K562 (cell line): ENCODE measurements at places on chromosomes 16 and 17. TPM values are rescaled to one million over a fixed set of nuclear protein-coding genes. Genes with fewer than 3 reads are reported as not detected.

Gene NAA38
- total RNA-seq, result 54.7 and 61.2 TPM in 2 replicates

DNA sequence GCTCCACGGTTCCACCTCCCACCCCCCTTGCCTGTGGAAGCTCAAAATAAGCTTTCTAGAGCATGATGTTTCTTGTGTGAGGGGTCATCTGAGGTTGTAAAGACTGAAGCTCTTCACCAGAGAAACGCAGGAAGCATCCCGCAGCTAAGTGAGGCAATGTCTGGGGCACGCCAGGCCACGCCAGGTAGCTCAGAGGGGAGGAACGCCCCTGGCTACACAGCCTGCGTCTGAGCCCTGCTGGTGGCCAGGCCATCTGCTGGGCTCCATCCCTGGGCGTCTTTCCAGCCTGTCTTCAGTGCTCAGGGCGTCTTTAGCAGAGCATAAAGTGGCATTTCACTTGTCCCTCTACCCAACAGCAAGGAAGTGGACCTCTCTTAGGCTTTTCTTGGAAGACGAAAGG, 15.2 kb downstream of the SOCS3 start:
- no peaks in the 10 kb centered on the region; the same call in 1 of the 3 replicates for H3K4me1 ChIP-seq
- H3K27ac ChIP-seq, result no peak overlapping the region
- no peaks in the 10 kb centered on the region for H3K36me3 ChIP-seq
- no peak overlapping the region for H3K4me3 ChIP-seq

DNA sequence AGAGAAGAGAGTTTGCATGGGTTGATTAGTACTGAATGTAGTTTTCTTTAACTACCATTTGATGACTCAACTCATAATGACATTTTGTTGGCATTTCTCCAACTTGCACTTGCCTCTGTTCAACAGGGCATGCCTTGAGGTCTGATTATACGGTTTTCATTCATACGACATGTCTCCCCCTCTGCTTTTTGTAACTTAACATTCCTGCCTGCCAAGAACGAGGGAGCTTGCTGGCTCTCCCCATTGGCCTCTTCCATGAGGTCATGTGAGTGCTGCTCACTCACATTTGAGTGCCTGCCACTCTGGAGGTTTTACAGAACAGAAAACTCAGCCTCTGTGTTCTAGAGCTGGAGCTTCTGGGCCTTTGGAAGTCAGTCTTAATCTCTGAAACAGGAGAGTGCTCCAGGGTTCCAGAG, 19.7 kb downstream of the MAP2K6 start:
- H3K27me3 ChIP-seq, result no peaks in the 10 kb centered on the region
- H3K27ac ChIP-seq, result no peak overlapping the region
- no peak for DNase-seq
- H3K4me1 ChIP-seq, result no peaks in the 10 kb centered on the region
- H3K4me3 ChIP-seq, result no peak overlapping the region

Gene TCAP
- 1.1 and 1.4 TPM in 2 replicates for total RNA-seq

Gene CCT6B
- 0.36 and 0.51 TPM in 2 replicates for total RNA-seq

Gene GPR142
- not detected in 2 replicates for total RNA-seq

DNA sequence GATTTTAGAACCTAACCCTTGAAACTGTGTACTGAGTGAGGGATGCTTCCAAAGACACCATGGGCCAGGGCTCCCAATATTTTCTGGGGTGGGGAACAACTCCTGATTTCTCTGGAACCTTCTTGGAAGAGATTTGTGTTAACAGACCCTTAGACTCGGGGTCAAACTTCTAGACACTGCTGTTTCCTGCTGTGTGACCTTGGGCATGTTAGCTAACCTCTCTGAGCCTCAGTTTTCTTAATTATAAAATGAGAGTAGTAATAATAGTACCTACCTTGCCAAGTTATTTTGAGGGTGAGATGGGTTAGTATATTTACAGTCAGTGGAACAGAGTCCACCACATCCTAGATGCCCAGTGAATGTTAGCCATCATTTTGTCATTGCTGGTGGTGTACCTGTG, 18.8 kb downstream of the POLR3E start:
- H3K36me3 ChIP-seq, result peaks cover 94% of the 10 kb centered on the region; the same call in 2 of the 3 replicates
- H3K4me1 ChIP-seq, result peaks cover 3% of the 10 kb centered on the region; the same call in 2 of the 3 replicates
- no peak for DNase-seq
- no peaks in the 10 kb centered on the region for H3K27me3 ChIP-seq
- no peak overlapping the region for H3K4me3 ChIP-seq
- H3K27ac ChIP-seq, result no peak overlapping the region

- no peaks in the 10 kb centered on the region for H3K4me1 ChIP-seq
- no peak overlapping the region for H3K27ac ChIP-seq
- H3K36me3 ChIP-seq, result no peaks in the 10 kb centered on the region
- peaks cover 23% of the 10 kb centered on the region for H3K27me3 ChIP-seq
- no peak overlapping the region for H3K4me3 ChIP-seq
Measured at GRCh38 chr16:51133688-51134087, 17.4 kb downstream of the SALL1 start.

- H3K27ac ChIP-seq, result no peak overlapping the region
- no peaks in the 10 kb centered on the region for H3K27me3 ChIP-seq
- no peaks in the 10 kb centered on the region for H3K4me1 ChIP-seq
- DNase-seq, result no peak
- no peak overlapping the region for H3K4me3 ChIP-seq
Measured at GRCh38 chr17:15456496-15456895, 10.9 kb downstream of the CDRT4 start.

Gene CA4
- 0.13 and 0.18 TPM in 2 replicates for total RNA-seq

Gene MAP2K3
- 14.8 and 16.1 TPM in 2 replicates for total RNA-seq

- H3K4me3 ChIP-seq, result no peak overlapping the region
- H3K36me3 ChIP-seq, result peaks cover 5% of the 10 kb centered on the region; the same call in 1 of the 3 replicates
- no peak overlapping the region for H3K27ac ChIP-seq
Measured at GRCh38 chr17:76140661-76141211, 309 bp downstream of the FOXJ1 start.

DNA sequence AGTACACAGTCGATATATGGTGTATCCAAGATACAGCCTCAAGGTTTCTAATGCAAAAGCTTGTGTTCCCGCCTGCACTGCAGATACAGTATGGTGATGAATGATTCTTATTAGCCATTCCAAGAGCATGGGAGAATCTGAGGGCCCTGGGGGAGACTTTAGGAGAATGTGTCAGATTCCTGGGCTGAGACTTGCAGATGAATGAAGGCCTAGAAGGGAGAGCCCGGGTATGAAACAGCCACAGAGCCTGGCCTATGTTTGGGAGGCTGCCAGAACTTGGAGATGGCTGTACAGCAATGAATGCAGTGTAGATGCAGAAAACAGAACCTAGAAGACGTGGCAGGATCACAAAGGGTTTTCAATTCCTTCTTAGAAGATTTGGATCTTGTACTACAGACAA, 510.7 kb downstream of the HAPSTR1 start:
- no peak for DNase-seq
- peaks cover 4% of the 10 kb centered on the region; the same call in 1 of the 2 replicates for H3K4me1 ChIP-seq
- no peak overlapping the region for H3K4me3 ChIP-seq
- no peaks in the 10 kb centered on the region for H3K36me3 ChIP-seq

DNA sequence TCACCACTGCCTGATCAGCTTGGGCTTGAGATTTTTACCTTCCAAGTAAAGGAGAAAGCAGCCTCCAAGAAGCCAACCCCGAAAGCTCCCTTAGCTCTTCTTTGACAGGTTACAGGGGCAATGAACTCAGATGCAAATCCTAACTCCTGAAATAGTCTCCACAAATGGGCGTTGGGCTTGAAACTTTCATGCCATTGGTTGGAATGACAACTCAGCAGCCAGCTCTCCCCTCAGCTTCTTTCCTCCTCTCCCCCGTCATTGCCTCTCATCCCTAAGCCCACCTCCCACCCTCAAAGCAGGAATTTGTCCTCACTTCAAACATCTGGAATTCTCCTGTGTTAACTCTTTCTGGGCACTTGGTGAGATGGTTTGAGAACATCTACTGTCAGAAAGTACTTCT, at the start of gene TAT:
Gene TAT, minus strand, starts transcription at position 122 of the 400 bp plus-strand sequence. CDS start 677 bp downstream, outside the sequence.
- H3K27ac ChIP-seq, result no peak within 1 kb of the TSS
- H3K36me3 ChIP-seq, result no peaks in the 10 kb centered on the region
- DNase-seq, result no peak
- peaks cover 32% of the 10 kb centered on the region for H3K27me3 ChIP-seq

- peak overlapping the region; percentile 97 for H3K4me3 ChIP-seq
- H3K27ac ChIP-seq, result peak overlapping the region; percentile 58
- H3K27me3 ChIP-seq, result no peaks in the 10 kb centered on the region
- peaks cover 43% of the 10 kb centered on the region for H3K4me1 ChIP-seq
Measured at GRCh38 chr16:1614456-1615102, 2.4 kb downstream of the CRAMP1 start.

Gene CTRB2
- 5.1 and 7.3 TPM in 2 replicates for total RNA-seq

Gene FADS6
- total RNA-seq, result not detected in 2 replicates

GRCh38 chr16:67766291-67766690, 40.1 kb downstream of the RANBP10 start:
- 0 out of 2 replicates have a peak, but pooled peaks cover 4% of the 10 kb centered on the region for H3K4me1 ChIP-seq
- H3K27me3 ChIP-seq, result no peaks in the 10 kb centered on the region
- no peak overlapping the region for H3K4me3 ChIP-seq
- no peak for DNase-seq
- H3K36me3 ChIP-seq, result peaks cover 28% of the 10 kb centered on the region; the same call in 2 of the 3 replicates

GRCh38 chr17:68458260-68459036, 1.2 kb upstream of the WIPI1 start:
- H3K4me1 ChIP-seq, result peaks cover 13% of the 10 kb centered on the region
- no peaks in the 10 kb centered on the region for H3K36me3 ChIP-seq
- no peak for DNase-seq
- H3K27me3 ChIP-seq, result no peaks in the 10 kb centered on the region
- H3K27ac ChIP-seq, result peak overlapping the region; percentile 34; the same call in 2 of the 3 replicates

Gene DCTN5
- total RNA-seq, result 78.2 and 81.1 TPM in 2 replicates

- H3K4me1 ChIP-seq, result no peaks in the 10 kb centered on the region
- no peak overlapping the region for H3K27ac ChIP-seq
- H3K4me3 ChIP-seq, result no peak overlapping the region
- no peaks in the 10 kb centered on the region for H3K27me3 ChIP-seq
- DNase-seq, result no peak
- H3K36me3 ChIP-seq, result no peaks in the 10 kb centered on the region
Measured at GRCh38 chr16:35533683-35534082, 2074.3 kb downstream of the TP53TG3F start.

Gene HOXB5
- total RNA-seq, result 2.4 and 2.6 TPM in 2 replicates

Gene SLC7A5
- 187 and 220 TPM in 2 replicates for total RNA-seq

Gene MMP28
- total RNA-seq, result not detected in 2 replicates

Gene ZG16B
- 0.35 and 0.40 TPM in 2 replicates for total RNA-seq

- peaks cover 25% of the 10 kb centered on the region for H3K27me3 ChIP-seq
- H3K4me1 ChIP-seq, result no peaks in the 10 kb centered on the region
- DNase-seq, result peak; percentile 93
- H3K36me3 ChIP-seq, result no peaks in the 10 kb centered on the region
- H3K4me3 ChIP-seq, result peak overlapping the region; percentile 41
- H3K27ac ChIP-seq, result no peak overlapping the region
Measured at GRCh38 chr17:77247048-77247541, 106.3 kb downstream of the SEC14L1 start.

Gene TBC1D26
- total RNA-seq, result not detected in 2 replicates

Gene CRHR1
- not detected in 2 replicates for total RNA-seq

Gene CCL16
- not detected in 2 replicates for total RNA-seq

DNA sequence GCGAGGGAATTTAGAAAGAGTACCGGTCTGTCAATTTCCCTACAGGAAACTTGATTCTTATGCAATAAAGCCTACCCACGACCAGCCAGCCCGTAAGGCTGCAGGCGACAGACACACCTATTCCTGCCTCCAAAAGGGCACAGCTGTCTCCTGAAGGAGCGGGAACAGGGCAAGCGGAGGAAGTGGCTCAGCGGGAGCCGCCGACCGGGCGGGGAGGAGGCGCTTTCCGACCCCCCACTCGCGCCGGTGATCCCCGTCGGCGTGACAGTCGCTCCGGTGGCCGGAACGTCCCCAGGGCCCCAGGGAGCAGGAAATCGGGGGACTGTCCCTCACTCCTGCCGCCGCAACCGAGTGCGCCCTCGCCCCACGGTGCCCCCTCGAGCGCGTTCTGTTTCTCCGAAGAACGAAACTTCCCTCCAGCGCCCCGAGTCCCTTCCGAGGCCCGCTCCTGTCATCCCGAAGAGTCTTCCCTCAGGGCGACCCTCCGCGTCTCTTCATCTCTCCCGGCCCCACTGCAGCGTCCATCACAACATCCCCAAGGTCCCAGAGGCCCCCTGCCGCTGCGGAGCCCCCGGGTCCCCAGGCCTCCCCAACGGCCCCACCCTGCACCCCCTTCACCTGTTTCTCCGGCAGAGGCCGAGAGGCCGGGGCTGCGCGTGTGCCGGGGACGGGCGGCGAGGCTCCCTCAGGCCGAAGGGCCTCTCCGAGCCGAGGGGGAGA, 421 bp downstream of the STAT3 start:
- H3K4me1 ChIP-seq, result peaks cover 14% of the 10 kb centered on the region
- peak; percentile 42 for DNase-seq
- no peaks in the 10 kb centered on the region for H3K27me3 ChIP-seq
- H3K36me3 ChIP-seq, result peaks cover 15% of the 10 kb centered on the region; the same call in 1 of the 3 replicates

Gene DOC2B
- total RNA-seq, result 0.02 TPM in 1 of 2 replicates, not detected in the other

DNA sequence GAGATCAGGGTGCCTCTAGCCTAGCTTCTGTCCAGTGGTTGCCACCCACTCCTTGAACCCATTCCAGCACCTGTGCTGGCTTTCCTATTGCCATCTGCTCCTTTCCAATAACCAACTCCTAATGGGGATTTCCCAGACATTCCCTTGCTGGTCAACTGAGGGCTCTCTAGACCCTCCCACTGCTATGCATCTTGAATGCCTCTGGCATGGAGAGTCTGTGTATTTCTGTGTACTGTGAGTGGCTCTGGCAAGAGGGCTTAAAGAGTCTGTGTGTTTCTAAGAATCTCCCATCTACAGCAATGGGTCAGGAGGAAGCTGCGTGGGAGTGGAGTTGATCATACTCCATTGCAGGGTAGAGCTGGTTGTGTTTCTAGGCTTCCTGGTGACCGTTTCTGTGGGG, 11.0 kb upstream of the EPN3 start:
- H3K4me3 ChIP-seq, result no peak overlapping the region
- no peak overlapping the region for H3K27ac ChIP-seq
- H3K27me3 ChIP-seq, result peaks cover 56% of the 10 kb centered on the region
- H3K4me1 ChIP-seq, result no peaks in the 10 kb centered on the region
- H3K36me3 ChIP-seq, result no peaks in the 10 kb centered on the region

DNA sequence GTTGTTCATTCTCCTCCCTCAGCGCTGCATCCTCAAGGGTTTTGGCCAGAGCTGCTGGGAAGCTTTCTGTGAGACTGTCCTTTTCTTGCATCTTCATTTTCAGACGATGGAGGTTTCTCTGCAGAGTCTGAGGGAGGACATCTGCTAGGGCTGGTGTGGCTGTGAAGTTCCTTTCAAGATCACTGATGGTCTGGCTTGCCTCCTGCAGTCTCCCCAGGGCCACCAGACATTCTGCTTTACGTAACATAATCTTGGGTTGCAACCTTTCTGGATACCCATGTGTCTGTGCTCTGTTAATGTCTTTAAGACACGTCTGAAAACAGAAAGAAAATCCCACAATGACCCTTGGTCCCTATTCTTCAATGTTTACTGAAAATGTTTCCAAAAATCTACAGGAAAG, 29.0 kb downstream of the SMYD4 start:
- no peaks in the 10 kb centered on the region for H3K27me3 ChIP-seq
- H3K4me3 ChIP-seq, result no peak overlapping the region
- DNase-seq, result no peak
- peaks cover 32% of the 10 kb centered on the region for H3K36me3 ChIP-seq
- H3K27ac ChIP-seq, result no peak overlapping the region

GRCh38 chr16:23608194-23608593, 12.1 kb upstream of the NDUFAB1 start:
- DNase-seq, result no peak
- peaks cover 53% of the 10 kb centered on the region; the same call in 2 of the 3 replicates for H3K36me3 ChIP-seq
- no peak overlapping the region for H3K27ac ChIP-seq
- H3K4me1 ChIP-seq, result no peaks in the 10 kb centered on the region
- no peaks in the 10 kb centered on the region for H3K27me3 ChIP-seq
- H3K4me3 ChIP-seq, result no peak overlapping the region
